ENCODE measurements at places on chromosomes 16 and 17.

- no peak for DNase-seq
These were observed 4.2 kb upstream of the CRK start for GRCh38 chr17:1460233-1460632.

DNA sequence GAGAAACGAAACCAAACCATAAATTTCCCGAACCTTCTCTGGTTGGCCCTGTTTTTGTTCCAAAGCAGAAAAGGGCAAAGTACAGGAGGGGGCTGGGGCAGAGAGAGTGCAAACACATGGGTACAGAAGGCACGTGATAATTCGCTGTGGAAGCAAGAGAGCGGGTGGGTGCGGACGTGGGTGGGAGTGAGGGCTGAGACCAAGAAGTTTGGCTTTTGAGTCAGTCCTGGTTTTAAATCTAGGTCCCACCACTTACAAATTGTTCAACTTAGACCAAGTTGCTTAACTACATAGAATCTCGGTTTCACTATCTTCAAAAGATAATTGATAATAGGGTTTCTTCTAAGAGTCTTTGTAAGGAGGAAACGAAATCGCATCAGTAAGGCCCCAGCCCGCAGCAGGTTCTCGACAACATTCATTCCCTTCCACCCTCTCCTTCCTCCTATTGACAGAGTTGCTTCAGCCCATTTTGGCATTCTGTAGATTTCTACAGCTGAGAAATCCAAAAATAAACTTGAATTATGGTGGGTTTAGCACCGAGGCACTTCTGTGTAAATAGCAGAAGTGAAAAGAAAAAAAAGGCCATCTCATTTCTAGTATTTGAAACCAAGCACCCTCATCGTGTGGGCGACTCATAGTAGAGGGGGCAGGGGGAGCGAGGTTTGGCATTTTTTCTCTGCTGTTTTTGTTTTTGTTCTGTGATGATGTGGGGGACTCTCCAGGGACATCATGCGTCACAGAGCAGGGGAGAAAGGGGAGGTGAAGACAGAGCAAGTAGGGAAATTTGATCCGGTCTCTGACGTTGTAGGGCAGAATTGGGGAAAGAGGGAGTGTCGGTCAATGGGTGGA, 33.6 kb upstream of the CCR7 start:
- peak; percentile 89 for DNase-seq

DNA sequence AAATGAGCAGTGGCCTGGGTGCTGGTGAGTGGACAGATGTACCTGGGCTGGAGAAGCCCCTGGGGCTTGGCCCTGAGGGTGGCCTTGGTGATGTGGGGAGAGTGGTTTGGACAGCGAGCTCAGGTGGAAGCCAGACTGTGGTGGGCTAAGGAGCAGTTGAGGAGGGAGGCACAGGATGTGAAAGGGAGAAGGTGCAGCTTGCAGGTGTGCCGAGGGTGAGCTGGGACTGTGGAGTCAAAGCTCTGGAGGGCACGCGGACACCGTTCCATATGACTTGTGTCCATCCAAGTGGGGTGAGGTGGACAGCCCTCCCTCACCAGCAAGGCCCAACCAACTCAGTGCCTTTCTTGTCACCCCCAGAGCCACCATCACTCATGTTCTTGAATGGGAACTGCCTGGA, 170.8 kb upstream of the ZNF267 start:
- no peak for DNase-seq

- DNase-seq, result no peak
These were observed 804.4 kb upstream of the RBFOX1 start for GRCh38 chr16:6528217-6528616.

DNA sequence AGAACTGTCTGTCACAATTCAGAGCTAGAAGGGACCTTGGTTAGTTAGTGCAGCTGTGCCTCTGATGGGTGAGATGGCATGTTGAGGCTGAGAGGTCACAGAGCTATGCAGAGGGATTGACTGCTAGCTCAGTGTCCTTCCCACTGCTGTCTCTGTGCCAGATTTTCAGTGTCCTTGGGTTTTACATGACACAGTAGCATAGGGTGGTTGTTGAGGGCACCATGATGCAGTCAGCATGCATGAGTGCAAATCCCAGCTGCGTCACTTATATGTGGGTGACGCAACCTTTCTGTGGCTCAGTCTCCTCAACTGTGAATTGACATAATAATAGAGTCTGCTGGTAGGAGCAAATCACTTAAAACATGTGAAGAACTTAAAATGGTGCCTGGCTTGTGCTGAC, 2.7 kb downstream of the MT1A start:
- DNase-seq, result no peak

GRCh38 chr16:23640615-23640930, 537 bp downstream of the PALB2 start:
- no peak for DNase-seq

- DNase-seq, result no peak
These were observed 99.9 kb upstream of the CCL2 start for GRCh38 chr17:34154961-34155730.

- DNase-seq, result no peak
These were observed 1.4 kb upstream of the BEAN1 start for GRCh38 chr16:66425651-66426050.

GRCh38 chr16:27228621-27229501, 25.5 kb downstream of the KDM8 start:
- no peak for DNase-seq

DNA sequence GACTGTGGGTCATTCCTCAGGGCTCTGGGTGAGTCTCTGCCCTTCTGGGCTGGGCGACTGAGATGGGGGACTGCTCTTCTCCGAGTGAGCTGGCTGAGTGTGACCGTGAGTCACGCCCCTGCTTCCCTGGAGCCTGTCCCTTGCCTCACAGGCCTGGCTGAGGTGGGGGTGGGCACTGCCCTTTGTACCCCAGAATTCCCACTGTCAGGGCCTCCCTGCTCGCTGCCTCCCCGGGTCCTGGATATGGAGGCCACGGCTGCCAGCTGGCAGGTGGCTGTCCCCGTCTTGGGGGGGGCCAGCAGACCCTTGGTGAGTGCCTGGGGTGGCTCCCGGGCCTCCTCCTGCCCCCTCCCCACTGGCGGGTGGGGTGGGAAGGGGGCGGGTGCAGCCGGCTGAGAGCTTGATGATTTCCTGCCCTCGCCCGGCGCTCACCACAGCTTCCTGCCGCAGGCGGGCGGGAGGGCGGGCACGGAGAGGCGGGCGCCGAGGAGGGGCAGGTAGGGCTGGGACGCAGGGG, at the start of gene LAT:
Gene LAT, plus strand, starts transcription at position 434 of the 517 bp plus-strand sequence. CDS start 366 bp downstream, outside the sequence.
- DNase-seq, result peak; percentile 72
